ENCODE measurements at places on chromosomes 5 and 9.

DNA sequence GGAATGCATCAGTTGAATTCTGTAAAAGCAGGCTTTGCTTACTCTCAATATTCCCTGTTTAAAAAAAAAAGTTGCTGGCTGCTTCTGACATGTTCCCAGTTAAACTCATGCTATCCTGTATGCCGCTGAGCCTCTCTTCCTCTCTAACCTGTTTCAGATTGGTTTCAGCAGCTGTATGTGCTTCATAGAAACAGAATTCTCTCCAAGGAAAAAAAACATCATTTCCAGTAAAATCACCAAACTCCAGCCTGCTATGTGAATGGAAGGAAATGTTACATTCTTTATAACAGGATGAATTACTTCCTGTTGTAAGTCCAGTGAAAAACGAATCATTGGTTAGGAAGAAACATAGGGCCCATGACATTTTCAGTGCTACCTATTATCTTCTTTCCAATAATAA is 25.7 kb upstream of the KCNV2 start:
- no peak for DNase-seq

DNA sequence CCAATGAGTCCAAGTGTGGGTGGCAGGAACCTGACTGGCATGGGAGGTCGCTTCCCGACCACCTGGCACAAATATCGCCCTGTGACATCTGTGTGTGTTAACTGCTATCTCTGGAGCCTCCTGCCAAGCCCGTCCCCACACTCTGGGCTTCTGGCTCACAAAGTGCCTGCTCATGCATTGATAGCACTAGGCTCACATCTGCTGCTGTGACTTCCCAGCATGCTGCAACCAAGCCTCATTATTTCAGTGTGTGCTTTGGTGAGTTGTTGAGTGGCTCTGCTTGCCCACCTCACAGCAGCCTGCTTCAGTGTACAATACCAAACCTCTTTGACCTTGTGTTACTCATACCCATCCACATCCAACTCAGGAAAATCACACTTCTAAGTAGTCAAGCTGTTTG is 139.8 kb downstream of the APBA1 start:
- no peak for DNase-seq

GRCh38 chr5:172692981-172693380 is 51.9 kb downstream of the NEURL1B start:
- no peak for DNase-seq

DNA sequence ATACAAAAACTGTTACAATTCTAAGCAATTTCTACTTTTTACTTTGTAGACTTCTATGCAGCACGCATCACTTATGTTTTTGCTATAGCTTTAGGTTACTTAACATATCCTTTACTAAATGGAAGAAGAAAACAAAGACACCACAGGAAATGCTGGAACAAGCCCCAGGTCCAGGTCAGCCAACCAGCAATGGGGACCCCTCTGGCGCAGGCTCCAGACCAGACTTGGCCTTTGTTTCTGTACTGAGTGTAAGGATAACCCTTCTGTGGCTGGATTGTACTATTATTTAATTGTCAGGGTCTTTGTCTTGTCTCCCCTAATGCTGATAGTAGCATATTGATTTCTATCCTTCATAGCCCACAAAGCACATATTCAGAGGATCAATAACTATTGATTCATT is 4.2 kb downstream of the SEMA4D start:
- no peak for DNase-seq

DNA sequence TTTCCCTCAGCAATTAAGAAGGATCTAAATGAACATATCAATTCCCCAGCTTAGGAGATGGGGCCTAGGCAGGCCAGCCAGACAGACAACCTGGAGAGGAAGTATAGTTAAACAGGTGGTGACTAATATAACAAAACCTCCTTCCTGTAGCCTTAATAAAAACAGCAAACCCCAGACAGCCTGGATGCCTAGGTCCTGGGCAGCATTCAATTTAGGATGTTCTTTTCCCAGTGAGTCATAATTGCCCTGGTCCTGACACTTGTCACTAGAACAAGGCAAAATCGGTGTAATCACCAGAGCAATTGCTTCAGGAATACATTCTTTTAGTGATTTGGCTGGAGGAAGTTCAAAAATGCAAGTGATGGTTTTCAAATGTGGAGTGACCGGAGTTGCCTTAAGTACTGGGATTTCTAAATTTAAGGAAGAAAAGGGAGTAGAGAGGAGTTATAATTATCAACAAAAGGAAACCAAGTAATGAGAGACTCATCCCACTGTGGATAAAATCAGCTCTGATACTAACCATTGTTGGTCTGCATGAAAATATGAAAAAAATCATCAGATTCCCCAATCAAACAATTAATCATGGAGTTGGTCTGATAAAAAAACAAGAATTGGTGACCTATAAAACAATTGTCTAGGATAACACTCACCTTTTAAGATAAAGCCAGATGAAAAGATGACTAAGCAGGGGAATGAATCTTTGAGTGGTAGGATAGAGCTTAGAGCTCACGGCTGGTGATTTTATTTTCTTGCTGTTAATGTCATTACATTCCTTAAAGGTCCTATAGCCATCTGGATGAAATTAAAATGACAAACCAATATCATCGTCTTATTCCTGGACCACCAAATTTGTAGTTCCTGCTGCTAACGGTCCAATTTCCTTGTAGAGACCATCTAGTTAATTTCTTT is 39.0 kb upstream of the TARS1 start:
- no peak for DNase-seq

DNA sequence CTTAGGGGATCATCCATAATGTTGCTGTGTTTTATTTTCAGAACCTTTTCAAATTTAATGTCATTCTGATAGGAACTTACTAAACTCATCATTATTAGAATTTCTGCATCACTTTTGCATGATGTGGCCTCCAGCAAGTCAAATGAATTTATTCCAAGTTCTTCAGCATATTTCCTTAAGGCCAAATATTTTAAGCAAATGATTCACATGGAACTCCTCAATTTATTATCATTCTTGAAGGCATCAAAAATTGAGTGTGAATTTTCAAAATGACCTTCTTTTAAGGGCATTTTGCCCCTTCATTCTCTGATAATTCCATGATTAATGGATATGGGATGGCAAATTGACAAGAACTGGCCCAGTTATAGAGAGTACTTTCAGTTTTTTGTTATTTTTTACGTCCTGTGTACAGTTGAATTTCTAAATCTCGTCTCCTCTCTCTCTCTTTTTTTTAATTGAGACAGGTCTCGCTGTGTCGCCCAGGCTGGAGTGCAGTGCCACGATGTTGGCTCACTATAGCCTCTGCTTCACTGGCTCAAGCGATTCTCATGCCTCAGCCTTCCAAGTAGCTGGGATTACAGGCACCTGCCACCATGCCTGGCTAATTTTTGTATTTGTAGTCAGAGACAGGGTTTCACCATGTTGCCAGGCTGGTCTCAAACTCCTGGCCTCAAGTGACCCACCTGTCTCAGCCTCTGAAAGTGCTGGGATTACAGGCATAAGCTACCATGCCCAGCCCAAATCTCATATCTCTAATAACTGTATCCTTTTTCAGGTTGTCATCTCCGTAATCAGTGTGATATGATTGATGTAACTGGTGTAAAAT is 29.1 kb downstream of the GPR21 start:
- no peak for DNase-seq

Data from NCI-H1436 treated with DMSO at 0.1 percent for 48 hours (cell line).